ENCODE measurements at places on chromosomes 2 and 18. TPM values are rescaled to one million over a fixed set of nuclear protein-coding genes. Genes with fewer than 3 reads are reported as not detected.
A peak's percentile ranks its signal among the peaks of the same experiment; 100 is the strongest.

DNA sequence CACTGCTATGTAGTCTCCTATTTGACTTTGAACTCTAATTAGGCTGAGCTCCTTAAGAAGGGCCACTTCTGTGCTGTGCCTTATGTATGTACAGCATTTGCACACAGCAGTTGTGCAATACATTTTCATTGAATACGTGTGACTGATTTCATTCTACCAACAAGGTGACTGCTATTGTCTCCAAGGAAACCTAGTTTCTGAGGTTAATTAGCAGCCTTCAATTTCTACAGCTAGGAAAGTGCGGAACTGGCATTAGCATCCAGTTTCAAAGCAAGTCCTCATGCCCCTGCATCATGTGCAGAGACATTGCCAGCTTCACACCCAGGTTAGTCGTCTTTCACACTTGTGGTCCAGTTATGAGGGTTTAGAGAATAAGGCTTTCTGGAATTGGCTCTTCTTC lies 58.6 kb downstream of the NCK2 start:
- H3K4me3 ChIP-seq = no peak overlapping the region
- peaks cover 32% of the 10 kb centered on the region for H3K4me1 ChIP-seq
- H3K27ac ChIP-seq = peak overlapping the region; percentile 90
- no peaks in the 10 kb centered on the region for H3K27me3 ChIP-seq
- H3K36me3 ChIP-seq = no peaks in the 10 kb centered on the region

GRCh38 chr2:39464864-39465263 lies 27.8 kb upstream of the MAP4K3 start:
- no peaks in the 10 kb centered on the region for H3K36me3 ChIP-seq
- H3K27me3 ChIP-seq = no peaks in the 10 kb centered on the region
- H3K4me3 ChIP-seq = no peak overlapping the region
- no peak for DNase-seq

DNA sequence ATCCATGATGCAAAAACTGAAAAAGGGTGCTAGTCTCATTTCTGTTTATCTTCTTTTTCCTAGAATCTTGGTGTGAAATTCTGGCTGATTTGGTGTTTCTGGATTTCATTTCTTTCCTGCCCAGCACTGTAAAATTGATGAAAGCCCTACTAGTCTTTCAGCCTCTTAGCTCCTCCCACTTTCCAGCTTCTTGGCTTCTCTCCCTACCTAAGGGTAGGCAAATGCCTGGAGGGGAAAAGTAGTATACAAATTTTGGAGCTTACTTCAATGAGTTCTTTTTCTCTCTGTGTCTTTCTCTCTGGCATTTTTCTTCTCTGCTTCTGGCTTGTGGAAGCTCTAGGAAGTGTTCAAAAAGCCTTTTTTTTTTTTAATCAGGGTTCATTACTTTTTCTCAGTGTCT lies 160.5 kb downstream of the XIRP2 start:
- H3K27ac ChIP-seq = no peak overlapping the region
- DNase-seq = no peak
- no peaks in the 10 kb centered on the region for H3K27me3 ChIP-seq
- no peak overlapping the region for H3K4me3 ChIP-seq
- no peaks in the 10 kb centered on the region for H3K4me1 ChIP-seq

MC4R gene
- 0.62 TPM for polyA plus RNA-seq

- no peak overlapping the region for H3K4me3 ChIP-seq
- H3K36me3 ChIP-seq = peaks cover 11% of the 10 kb centered on the region
- H3K27ac ChIP-seq = no peak overlapping the region
- DNase-seq = no peak
- no peaks in the 10 kb centered on the region for H3K27me3 ChIP-seq
Observed at GRCh38 chr18:2990956-2991640, 21.8 kb downstream of the LPIN2 start.

DNA sequence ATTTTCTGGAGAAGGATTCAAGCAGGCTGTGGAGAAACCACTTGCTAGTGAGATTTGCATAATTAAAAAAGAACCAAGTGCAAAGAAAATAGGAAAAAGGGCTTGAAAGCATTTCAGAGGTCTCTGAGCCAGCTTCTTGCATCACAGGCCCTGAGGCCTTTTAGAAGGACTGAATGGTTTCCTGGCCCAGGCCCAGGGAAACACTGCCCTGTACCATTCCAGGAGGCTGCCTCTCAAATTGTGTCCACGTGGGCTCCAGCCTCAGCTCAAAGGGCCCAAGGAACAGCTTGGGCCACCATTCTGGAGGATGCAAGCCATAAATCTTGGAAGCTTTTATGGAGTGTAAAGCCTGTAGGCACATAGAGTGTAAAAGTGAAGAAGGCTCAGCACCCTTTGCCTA lies 523.3 kb upstream of the VRK2 start:
- DNase-seq = no peak
- no peak overlapping the region for H3K27ac ChIP-seq
- H3K4me3 ChIP-seq = no peak overlapping the region
- H3K27me3 ChIP-seq = no peaks in the 10 kb centered on the region
- no peaks in the 10 kb centered on the region for H3K4me1 ChIP-seq
- H3K36me3 ChIP-seq = no peaks in the 10 kb centered on the region

DNA sequence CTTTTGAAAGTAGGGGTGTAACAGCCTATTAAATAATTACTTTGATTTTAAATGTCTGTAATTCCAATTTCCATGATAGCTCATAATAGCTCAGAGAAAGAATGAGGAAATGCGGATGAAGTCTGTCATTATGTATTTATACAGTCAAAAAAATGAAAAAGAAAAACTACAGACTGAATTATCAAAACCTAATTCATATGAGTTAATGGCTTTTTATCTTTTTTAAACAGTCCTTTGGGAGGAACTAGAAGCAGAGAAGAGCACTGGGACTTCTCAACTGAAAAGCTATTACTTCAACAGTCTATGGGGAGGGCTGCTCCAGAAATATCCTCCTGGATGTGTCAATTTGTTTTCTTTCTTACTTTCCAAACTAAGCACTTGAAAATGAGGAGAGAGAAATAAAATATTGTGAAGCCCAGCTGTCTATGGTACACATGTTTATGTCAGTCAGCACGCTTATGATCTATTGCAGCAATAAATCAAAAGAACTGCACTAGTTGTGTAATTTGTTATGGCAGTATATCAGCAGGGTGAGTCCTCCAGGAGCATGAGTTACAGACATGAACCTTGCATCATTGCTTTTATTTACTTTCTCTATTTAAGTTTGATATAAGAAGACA lies 1550.2 kb downstream of the LRP1B start:
- no peaks in the 10 kb centered on the region for H3K36me3 ChIP-seq
- H3K4me1 ChIP-seq = no peaks in the 10 kb centered on the region
- H3K27me3 ChIP-seq = no peaks in the 10 kb centered on the region
- no peak overlapping the region for H3K4me3 ChIP-seq

GRCh38 chr2:69205491-69205890 lies 181.5 kb downstream of the GFPT1 start:
- no peak for DNase-seq
- H3K36me3 ChIP-seq = peaks cover 52% of the 10 kb centered on the region
- no peak overlapping the region for H3K27ac ChIP-seq
- no peak overlapping the region for H3K4me3 ChIP-seq
- H3K4me1 ChIP-seq = no peaks in the 10 kb centered on the region

DNA sequence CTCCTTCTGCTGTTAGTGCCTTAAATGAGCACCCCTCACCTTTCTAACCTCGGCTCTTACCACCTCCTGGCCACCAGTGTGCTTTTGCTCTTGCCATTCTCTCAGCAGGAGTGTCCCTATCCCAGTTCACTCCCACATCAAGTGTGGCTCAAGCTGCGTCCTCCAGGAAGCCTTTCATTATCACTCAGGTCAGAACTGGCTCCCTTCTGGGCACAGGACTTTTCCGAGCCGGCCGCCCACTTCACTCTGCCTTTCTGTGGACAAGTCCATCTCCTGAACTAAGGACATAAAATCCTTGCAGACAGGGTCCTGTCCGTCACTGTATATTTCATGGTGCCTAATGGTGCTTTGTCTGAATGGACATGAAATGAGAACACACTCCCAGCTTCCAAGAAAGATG lies 15.6 kb downstream of the TMEM127 start:
- no peak overlapping the region for H3K4me3 ChIP-seq
- peaks cover 18% of the 10 kb centered on the region for H3K36me3 ChIP-seq
- DNase-seq = no peak
- peak overlapping the region; percentile 61 for H3K27ac ChIP-seq
- peaks cover 21% of the 10 kb centered on the region for H3K4me1 ChIP-seq
- no peaks in the 10 kb centered on the region for H3K27me3 ChIP-seq

- H3K36me3 ChIP-seq = peaks cover 34% of the 10 kb centered on the region
- H3K4me3 ChIP-seq = no peak overlapping the region
- H3K4me1 ChIP-seq = no peaks in the 10 kb centered on the region
Observed at GRCh38 chr2:203418271-203418670, 90.1 kb downstream of the ABI2 start.
